ENCODE measurements at places on chromosomes 6 and 20.

- no peak for DNase-seq
Measured at GRCh38 chr6:163468738-163469137, 54.2 kb downstream of the QKI start.

GRCh38 chr6:109373762-109374161 lies 8.5 kb downstream of the CD164 start:
- no peak for DNase-seq

DNA sequence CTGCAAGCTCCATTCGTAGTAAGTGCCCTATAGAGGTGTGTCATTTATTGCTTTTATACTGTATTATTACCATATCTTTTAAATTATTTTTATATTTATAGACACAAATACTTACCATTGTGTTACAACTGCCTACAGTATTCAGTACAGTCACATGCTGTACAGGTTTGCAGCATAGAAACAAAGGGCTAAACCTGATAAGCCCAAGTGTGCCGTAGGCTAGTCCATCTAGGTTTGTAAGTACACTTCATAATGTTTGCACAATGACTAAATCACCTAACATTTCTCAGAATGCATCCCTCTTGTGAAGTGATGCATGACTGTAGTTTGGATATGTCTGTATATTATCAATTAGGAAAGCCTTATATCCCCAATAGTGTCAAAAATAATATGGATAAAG lies 122.8 kb downstream of the CLVS2 start:
- no peak for DNase-seq

GRCh38 chr6:158437571-158437970 lies 122.3 kb upstream of the TMEM181 start:
- no peak for DNase-seq

DNA sequence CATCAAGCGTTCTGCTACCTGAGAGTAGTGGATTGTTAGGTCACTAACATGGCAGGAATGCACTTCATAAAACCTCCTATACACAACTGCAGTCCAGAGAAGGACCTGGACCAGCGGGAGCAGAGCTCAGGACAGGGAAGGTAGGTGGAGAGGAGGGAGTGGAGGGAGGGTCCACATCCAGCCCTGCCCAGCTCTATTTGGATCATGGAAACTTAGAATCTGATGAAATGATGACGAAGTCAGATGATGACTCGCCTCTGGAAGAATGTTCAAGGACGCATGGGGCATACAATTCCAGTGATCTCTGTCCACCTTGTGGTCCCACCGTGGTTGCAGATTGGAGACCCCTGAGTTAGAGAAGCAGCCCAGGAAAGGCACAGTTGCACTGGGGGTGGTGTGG lies 68.8 kb downstream of the CLIC5 start:
- no peak for DNase-seq
